ENCODE measurements at places on chromosomes 11 and 22. TPM values are rescaled to one million over a fixed set of nuclear protein-coding genes. Genes with fewer than 3 reads are reported as not detected.

Gene A4GALT
- 15.2 TPM for total RNA-seq

DNA sequence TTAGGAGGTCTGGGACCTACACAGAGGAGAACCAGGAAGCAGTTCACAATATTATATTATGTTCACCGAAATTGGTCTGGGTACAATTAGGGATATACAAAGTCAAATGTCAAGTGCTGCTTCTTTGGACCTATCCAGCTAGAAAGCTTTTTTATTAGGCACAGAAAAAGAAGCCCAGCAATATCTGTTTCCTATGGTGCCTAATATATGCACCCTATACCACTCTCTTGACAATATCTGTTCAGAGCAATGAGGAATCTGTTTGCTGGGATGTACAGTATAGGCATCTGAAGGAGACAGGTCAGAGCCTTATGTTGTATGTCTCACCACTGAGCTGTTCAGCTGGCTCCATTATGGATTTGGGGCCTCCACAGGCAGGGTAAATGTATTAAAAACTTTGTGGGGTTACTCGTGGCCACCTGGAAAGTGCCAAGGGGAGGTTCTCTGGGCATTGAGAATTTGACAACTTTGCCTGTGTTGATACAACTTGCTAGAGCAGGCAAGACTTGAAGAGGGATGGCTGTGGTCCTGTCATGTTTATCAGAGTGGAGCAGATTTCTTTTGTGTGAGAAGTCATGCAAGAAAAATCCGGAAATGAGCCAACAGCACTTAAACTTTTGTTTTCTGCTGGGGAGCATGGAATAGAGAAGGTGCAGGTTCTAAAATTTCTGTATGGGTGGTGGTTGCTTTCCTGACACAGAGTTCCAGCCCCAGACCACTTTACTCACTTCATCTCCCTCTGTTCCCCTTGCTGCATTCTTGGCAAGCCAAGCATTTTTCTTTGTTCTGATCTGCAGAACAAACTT is 10.1 kb downstream of the STIM1 start:
- no peaks in the 10 kb centered on the region for H3K27me3 ChIP-seq
- no peak for DNase-seq
- H3K36me3 ChIP-seq: no peaks in the 10 kb centered on the region

Gene PLAAT5
- total RNA-seq: 0.59 TPM

DNA sequence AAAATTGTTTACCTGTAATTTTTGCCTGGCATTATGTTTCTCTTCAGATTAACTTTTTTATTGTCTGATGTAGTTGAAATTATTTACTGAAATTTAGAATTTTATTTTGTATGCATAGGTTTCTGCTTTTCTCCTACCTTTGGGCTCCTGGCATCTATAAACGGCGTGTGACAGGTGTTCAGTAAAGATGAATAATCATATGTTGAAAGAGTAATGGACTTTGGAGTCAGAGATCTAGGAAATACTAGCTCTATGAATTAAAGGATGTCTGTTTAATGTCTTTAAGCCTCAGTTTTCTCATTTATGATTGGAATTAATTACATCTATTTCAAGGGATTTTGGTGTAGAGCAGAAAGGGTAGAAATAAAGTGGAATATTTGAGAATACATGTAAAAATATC is 7.2 kb upstream of the ANGPTL5 start:
- H3K4me3 ChIP-seq: no peak overlapping the region
- DNase-seq: no peak
- H3K4me1 ChIP-seq: no peaks in the 10 kb centered on the region
- H3K36me3 ChIP-seq: no peaks in the 10 kb centered on the region
- no peaks in the 10 kb centered on the region for H3K27me3 ChIP-seq
- H3K27ac ChIP-seq: no peak overlapping the region

Data from psoas muscle (tissue), 8 donors.